ENCODE measurements at places on chromosomes 12 and 14.
A peak's percentile ranks its signal among the peaks of the same experiment; 100 is the strongest.

- no peak for DNase-seq
Measured at GRCh38 chr12:51085757-51086156, 2.4 kb upstream of the CSRNP2 start.

DNA sequence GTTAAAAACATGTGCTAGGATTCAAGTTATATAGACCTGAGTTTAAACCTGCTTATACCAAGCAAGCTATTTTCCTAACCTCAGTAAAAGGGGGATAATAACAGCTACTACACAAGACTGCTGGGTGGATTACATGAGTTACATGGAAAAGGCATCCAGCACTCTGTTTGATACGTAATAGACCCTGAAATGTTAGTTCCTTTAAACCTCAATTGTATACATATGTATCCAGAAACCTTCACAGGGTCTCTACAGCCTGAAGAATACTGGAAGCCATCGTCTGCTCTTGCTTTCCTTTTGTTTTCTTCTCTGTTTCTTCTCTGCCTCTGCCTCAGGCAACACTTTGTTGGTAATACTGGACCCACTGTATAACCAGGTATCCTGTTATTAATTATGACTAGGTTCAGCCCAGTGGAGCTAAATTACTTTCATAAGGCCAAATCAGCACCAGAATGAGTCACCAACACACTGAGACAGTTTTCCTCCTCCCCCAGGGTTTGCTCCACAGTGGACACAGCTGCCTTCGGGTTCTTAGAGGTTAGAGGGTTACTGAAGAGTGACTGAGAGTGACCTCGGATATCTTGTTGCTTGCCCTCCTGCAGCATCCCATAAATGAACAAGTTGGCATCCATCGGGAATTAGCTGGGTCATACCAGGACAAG is 127.1 kb downstream of the CAPZA3 start:
- no peak for DNase-seq

- DNase-seq = no peak
Measured at GRCh38 chr12:130537051-130537450, 179.0 kb downstream of the RIMBP2 start.

DNA sequence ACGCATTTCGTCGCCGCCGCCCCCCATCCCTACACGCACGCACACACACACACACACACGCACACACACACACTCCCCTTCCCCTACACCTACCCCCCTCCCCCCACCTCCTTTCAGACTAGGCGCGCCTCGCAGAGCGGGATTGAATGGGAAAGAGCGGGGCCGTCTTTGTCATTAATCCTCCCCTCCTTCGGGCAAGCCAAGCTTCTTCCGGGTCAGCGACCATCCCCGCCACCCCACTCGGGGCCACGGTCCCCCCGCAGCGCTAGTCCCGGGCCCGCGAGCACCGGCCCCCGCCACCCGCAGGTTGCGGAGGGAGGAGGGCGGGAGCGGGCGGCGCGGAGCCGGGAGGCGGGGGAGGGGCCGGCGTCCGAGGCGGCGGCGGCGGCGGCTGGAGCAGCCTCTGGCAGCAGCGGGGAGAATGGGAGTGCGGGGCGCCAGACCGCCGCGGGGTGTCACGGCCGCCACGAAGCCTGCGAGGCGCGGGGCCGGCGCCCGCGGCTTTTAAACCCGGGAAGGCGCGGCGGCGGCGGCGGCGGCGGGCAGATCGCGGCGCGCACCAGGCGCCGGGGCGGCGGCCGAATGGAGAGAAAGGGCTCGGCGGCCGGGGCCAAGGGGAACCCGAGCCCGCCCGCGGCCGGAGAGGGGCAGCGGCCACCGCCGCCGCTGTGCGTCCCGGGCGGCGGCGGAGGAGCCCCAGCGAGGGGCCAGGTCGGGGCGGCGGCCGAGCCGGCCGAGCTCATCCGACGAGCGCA is at the start of gene TTC9:
TSS of gene TTC9 (plus strand) at position 369 of the 755 bp plus-strand sequence. CDS start at position 583, 214 bp downstream.
- DNase-seq = no peak

DNA sequence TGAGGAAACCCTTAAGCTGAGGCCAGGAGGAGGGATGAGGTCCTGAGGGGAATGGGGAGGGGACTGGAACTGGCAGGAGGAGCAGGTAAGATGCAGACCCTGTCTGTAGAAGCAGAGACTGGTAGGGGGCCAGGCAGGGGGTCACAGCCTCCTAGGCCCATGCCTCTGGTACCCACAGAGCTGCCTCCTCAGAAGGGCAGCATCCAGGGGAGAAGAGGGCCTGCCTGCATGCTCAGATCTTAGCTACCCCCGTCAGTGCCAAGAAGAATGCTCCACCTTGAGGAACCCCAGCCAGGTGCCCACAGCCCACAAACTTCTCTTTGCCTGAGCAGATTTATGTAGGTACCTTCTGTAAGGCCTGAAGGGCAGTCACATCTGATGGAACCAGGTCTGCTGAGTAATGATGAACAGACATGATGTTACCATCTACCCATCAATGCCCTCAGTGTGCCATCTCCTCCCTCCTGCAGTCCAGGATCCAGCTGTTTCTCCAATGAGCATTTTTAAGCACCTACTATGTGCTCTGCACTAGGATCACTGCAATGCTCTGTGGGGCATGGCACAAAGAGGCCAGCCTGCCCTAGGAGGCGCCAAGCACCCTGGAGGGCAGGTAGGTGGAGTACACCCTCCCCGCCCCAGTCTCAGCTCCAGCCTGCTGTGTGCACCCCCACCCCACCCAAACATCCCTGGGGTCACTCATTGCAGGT is 24.8 kb upstream of the ZFP36L1 start:
- no peak for DNase-seq

GRCh38 chr14:23513005-23513817 is 38.4 kb downstream of the ZFHX2 start:
- no peak for DNase-seq

GRCh38 chr14:88895116-88895515 is 70.7 kb downstream of the TTC8 start:
- DNase-seq = no peak

DNA sequence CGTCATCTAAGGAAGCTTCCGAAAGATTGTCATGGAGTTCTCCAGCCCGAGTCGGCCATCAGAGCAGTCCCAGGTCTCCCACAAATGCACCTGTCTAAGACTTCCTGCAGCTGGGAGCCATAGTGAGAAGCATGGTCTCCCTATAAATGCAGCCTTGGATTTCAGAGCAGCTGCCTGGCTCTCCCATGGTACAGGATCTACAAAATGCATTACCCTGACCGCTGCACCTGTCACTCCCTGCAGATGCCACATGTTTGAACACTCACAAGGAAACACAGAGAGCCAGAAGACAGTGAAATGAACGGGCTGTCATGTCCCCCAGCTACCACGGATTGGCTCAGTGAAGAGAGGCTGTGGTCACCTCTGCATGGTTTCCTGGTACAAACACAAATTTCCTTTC is 702.7 kb downstream of the MED13L start:
- no peak for DNase-seq

GRCh38 chr14:48504921-48505320 is 829.5 kb upstream of the MDGA2 start:
- DNase-seq = no peak

DNA sequence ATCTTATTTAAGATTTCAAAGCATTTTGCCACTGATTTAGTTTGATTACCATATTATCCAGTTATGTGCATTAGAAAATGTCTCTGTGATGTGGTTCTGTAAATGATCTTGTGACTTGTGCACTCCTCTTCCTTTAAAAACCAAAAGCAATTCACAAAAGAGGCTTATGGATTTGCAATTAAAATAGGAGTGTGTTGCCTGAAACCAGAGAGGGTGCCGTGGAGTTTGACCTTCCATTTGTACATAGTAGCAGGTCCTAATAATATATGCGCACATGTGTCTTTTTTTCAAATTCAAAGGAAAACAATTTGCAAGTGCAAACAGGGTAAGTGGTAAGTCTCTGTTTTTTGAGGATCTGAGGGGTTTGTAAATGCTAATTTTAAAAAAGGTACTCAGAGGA is 470.9 kb downstream of the VRK1 start:
- no peak for DNase-seq

GRCh38 chr14:78484028-78484427 is 313.9 kb downstream of the NRXN3 start:
- no peak for DNase-seq

DNA sequence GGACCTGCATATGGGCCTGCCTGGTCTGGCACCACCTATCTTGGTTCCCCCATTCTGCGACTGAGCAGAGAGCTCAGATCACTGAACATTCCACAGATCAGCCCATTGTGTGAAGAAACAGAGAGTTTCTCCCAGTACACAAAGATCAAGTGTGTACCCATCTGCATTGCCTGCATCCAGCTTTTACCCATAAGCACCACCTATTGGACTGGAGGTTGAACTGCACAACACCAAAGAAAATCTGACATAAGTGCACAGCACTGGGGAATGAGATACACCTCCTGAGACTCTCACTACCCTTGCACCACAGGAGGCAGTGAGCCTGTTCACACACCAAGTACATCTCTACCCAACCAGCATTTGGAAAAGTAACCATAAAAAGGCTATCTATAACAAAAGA is 362.6 kb upstream of the CLEC14A start:
- DNase-seq = no peak

DNA sequence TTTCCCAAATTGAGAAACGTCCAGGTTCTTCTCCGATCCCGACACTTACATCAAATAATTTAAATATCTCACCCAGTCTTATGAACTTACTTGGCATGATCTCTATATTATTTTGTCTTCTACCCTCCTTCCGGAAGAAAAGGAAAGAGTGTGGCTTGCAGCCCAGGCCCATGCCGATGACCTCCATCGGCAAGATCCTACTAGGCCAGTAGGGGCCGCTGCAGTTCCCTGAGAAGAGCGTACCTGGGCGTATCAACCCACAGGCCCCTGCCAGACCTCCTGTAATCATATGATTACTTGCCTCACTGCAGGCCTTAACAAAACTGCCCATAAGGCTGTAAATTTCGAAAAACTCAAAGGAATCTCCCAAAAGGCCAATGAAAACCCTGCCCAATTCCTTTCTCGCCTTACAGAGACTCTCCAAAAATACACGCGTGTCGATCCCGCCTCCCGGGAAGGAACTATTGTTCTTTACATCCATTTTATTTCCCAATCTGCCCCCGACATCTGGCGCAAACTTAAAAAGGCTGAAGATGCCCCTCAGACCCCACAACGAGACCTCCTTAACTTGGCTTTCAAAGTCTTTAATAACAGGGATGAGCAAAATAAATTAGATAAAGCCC is 69.6 kb downstream of the MOK start:
- DNase-seq = peak; percentile 96

- DNase-seq = no peak
Measured at GRCh38 chr12:12474931-12475795, 87.5 kb downstream of the DUSP16 start.

DNA sequence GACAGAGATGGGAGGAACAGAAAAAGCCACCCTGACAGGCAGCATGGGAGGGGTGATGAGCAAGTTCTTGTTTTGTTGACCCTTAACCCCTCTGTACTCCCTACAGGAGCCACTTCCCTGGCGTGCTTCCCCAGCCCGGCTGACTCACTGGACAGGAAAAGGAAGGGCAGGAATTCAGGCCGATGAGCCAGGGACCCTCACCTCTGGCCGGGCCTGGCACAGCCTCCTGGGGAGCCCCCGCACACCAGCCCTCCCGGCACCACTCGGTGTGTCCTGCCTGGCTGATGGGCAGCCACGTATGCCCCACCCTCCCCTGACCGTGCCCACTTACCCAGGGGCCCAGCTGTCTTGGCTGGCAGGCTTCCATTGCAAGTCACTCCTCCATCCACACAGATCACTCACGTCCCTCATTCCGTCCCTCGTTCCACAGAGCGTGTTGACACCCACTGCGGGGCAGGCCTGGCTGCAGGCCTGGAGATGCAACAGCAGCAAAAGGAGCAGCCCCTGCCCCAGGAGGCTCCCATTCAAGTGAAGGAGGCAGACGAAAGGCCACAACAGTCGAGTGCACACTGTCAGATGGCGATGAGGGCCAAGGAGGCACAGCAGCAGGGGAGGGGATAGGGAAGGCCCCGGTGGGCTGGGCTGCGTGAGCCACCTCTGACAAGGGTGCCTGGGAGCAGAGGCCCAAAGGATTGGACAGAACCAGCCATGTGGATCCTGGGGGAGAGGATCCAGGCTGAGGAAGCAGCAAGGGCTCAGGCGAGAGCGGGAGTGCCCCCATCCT is 19.7 kb upstream of the CD9 start:
- DNase-seq = no peak

- no peak for DNase-seq
Measured at GRCh38 chr12:109961201-109961600, 35.0 kb downstream of the GIT2 start.

DNA sequence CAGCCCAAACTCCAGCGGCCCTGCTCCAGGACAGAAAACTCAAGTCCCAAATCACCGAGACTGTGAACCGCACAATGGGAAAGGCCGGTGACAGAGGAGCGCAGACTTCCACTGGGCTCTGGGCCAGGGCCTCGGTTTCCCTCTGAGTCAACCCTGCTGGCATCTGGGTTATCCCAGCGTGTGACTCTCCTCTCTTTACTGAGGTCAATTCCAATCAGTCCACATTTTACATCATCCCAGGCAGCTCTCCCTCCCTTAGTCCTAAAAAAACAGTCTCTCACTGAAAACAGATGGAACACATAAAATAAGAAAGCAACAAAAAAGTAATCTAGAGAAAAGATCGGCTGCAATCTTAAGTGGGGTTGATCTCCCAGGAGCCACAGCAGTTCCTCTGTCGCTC is 36.9 kb downstream of the ITPK1 start:
- DNase-seq = no peak

DNA sequence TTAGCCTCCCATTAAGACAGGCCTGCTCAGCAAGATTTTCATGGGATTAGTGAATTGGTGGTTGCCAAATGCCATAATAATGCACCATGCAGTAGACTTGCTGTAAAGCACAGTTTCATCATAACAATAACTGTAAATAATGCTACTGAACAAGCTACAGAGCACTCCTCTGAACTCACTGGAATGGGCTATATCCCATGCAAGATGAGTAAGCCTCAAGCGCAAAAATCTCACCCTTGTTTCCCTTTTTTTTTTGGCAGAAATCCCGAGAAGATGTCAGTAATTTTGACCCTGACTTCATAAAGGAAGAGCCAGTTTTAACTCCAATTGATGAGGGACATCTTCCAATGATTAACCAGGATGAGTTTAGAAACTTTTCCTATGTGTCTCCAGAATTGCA is 145.9 kb upstream of the HIF1A start:
- no peak for DNase-seq

DNA sequence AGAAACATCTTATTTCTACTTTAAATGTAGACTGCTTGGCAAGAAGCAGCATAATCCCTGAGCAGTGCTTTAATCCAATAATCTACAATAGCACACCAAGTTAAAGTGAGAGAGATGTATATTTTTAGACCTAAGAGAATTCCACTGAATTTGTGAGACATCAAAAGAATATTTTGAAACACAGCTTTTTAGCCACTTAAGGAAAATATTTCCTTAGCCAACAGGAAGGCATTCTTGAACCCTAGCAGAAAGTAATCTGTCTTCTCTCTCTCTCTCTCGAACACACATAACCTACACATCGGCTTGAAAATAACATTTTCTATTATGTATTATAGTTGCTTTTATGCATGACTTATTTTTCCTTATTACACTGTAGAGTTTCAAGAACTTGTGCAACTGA is 34.0 kb downstream of the KITLG start:
- no peak for DNase-seq

- no peak for DNase-seq
Measured at GRCh38 chr12:85659754-85660530, 176.3 kb downstream of the RASSF9 start.

GRCh38 chr12:110582276-110583136 is 612 bp downstream of the PPTC7 start:
- no peak for DNase-seq

GRCh38 chr12:23631786-23632377 is 317.6 kb downstream of the SOX5 start:
- DNase-seq = no peak

Measured in COLO829 (cell line).